Peyer's patch (tissue), 4 donors: ENCODE measurements at places on chromosomes 3 and 15. TPM values are rescaled to one million over a fixed set of nuclear protein-coding genes. Genes with fewer than 3 reads are reported as not detected.

- no peak for DNase-seq
Observed at GRCh38 chr15:98174286-98174685, 213.8 kb downstream of the ARRDC4 start.

GRCh38 chr3:57681691-57682090 lies 11.2 kb downstream of the DENND6A start:
- no peak for DNase-seq

- DNase-seq = no peak
Observed at GRCh38 chr15:44595656-44596510, 58.9 kb downstream of the EIF3J start.

DNA sequence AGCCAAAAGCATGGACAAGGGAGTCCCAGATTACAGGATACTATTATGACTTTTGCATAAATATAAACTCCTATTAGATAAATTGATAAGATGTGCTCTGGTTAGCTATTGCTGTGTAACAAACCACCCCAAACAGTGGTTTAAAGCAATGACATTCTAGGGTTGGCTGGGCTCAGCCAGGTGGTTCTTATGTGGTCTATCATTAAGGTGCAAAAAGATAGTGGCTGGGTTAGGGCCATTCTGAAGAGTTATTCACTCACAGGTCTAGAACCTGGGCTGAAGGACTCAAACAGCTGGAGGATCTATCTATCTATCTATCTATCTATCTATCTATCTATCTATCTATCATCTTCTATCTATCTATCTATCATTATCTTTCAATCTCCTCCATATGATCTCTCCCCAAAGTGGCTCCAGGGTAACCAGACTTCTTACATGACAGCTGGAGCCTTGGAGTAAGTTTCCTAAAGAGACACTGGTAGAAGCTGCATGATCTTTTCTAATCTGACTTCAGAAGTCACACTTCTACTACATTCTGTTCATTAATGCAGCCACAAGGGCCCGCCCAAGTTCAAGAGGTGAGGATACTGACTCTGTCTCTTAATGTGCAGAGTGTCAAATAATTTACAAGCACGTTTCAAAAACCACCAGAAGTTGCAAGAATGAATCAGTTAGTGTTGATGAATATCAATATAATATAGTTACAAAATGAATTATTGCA lies 74.9 kb upstream of the XCR1 start:
- DNase-seq = no peak

- DNase-seq = no peak
Observed at GRCh38 chr3:169542331-169542751, 121.2 kb downstream of the MECOM start.

DNA sequence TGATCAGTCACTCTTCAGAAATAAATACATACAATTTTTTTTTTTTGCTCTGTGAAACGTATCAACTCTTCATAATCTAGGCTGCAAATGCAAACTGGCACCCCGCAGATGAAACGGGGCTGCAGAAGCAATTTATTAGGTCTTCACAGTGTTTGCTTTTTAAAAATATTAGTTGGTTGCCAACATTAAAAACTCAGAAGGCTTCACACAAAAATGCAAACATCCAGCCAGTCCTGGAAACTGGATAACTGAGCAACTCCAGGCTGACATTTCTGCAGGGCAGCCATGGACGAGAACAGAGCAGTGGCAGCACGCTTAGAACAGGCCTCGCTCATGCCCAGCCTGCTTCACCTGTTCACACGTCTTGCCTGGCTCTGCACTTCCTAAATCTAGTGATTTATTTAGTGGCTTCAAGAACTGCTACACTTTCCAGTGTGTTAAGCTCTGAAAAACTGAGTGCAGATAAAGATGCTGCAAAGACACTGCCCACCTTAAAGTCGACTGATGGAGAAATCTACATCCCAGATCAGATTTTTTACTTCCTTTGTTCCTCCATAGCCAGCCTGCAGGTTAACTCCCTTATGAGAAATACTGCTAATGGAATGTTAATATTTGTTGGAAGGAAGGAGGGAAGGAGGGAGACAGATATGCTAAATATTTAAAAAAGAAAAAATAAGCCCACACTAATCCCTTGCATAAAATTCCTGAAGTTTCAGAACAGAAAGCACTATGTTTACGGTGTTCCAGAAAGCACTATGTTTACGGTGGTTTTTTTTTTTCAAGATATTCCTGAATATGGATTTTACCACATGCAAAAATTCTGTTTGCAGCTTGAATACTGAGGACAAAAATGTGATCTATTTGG lies 53.6 kb downstream of the SETMAR start:
- DNase-seq = no peak

GRCh38 chr3:129070086-129070885 lies 9.7 kb downstream of the GP9 start:
- no peak for DNase-seq

DNA sequence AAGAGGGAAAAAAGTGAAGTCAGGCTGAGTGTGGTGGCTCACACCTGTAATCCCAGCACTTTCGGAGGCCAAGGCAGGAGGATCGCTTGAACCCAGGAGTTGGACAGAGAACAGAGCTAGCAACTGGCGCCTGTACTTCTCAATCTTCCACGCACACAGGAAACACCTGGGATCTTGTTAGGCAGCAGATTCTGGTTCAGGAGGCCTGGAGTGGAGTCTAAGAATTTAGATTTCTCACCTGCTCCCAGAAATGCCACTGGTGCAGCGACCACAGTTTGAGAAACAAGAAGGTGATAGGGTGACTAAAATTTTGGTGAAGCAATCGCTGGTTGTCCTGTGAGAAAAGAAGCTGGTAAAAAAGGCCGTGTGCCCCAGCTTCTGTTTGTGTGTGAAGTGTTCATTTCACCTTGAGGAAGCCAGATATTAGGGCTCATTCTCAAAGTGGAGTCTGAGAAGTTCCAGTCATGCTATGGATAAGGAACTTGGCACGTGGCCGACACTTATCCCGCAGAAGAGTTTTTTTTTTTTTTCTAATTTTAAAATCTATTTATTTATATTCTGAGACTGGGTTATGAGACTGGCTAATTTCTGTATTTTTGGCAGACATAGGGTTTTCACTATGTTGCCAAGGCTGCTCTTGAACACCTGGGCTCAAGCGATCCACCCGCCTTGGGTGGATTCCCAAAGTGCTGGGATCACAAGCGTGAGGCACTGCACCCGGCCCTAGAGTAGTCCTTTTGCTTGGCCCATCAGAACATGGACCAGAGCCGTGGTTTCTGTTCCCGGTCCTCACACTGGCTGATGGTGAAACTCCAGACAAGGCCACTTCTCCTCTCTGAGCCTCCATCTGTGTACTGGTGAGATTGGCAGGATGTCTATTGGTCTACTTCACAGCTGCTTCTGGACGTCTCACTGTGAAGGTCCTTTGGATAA lies 324.6 kb upstream of the PROK2 start:
- no peak for DNase-seq

GRCh38 chr3:149282836-149283235 lies 50.6 kb downstream of the TM4SF18 start:
- DNase-seq = no peak

GRCh38 chr3:43619588-43619987 lies 2.2 kb downstream of the ANO10 start:
- no peak for DNase-seq

- no peak for DNase-seq
Observed at GRCh38 chr3:187889601-187890404, 144.5 kb upstream of the BCL6 start.

DNA sequence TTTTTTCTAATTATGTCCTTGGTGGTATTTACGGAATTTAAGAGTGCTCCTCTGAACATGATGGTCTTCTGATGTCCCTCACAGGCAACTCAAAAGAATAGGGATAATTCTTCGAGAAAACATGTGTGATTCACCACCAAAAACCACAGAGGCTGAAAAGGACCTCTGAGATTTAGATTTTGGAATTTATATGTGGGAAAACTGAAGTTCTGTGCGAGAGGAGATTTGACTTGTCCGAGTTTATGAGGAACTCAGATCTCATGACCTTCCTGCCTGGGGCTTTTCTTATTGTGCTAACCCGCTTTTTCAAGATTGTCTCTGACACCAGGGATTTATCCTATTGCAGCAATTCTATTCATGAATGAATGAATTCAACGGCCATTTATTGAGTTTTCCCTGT lies 142.4 kb downstream of the FAM43A start:
- no peak for DNase-seq

IL17RB gene
- 37.5 TPM for total RNA-seq

HIGD2B gene
- total RNA-seq = not detected

ASTE1 gene
- 7.4 TPM for total RNA-seq

KBTBD8 gene
- 1.1 TPM for total RNA-seq
